ENCODE measurements at places on chromosomes 4 and X.

GRCh38 chr4:180398564-180398963, 1844.6 kb upstream of the TENM3 start:
- no peak for DNase-seq

GRCh38 chr4:154044742-154045485, 256.0 kb upstream of the SFRP2 start:
- no peak for DNase-seq

DNA sequence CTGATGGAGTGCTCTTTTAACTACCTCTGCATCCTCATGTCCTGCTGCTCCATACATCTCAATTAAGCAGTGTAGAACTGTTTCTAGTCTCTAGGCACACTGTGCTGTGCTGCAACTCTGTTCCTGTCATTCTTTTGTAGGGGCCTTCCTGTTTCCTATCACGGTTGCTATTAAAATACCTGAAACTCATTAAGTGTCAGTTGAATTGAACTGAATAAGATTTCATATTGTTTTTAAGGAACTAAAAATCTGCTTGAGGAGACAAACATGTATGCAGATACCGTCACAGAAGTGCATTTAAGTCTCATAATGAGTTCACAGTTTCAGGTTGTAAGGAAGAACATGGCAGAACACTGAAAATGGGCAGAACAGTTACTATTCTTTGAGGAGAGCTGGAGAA, 170.1 kb downstream of the LARP7 start:
- DNase-seq = no peak

DNA sequence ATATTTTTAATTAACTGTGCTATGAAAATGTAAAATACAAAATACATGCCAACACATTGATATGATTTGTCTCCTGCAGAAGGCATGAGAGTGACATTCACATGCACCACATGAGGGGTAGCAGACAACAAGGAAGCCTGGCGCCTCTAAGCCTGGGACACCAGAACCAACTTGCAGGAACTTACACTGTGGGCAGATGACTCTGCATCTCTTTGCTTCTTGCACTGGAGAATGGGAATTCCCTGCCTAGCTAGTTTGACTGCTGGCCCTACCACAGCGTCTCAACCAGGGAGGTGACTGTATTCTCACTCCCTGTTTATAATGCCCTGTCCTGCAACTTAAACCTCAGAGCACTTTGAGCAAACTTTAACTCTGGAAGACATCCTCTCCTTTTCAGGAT, 40.5 kb downstream of the PAGE2 start:
- no peak for DNase-seq

DNA sequence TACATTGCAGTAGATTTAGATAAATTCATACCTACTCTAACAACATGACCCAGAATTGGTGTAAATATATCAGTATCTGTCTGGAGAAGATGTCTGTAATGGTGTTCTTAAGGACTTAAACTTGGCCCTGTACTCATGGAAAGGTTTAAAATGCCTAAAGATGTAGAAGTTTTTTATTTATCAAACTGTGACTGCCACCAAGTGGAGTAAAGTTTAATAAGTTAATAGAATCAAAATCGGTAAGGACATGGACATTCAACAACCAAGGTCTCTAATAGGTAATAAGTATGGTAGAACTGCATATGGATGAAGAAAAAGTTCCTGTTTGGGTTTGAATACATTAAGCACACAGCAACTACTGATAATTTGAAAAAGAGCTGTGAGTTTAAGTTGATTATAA, 474.0 kb upstream of the NDST3 start:
- DNase-seq = no peak

- DNase-seq = no peak
Observed at GRCh38 chrX:356385-357034, 30.2 kb downstream of the PPP2R3B start.

DNA sequence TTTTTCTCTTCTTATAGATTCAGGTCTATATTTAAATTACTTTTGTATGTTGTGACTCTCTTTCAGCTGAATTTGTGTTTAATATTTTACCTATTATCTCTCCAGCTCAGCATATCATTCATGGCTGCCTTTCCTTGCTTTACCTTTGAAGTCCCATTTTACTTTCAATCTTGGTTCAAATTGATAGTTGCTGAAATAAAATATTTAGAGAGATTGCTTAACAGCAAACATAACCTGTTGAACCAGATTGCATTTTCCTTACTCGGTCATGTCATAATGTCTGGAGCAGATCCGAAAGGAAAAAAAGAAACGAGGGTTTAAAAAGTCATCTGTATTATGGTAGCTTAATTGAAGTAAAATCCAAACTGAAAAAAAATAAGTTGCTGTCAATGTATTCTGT, 94.1 kb downstream of the IL1RAPL2 start:
- DNase-seq = no peak

DNA sequence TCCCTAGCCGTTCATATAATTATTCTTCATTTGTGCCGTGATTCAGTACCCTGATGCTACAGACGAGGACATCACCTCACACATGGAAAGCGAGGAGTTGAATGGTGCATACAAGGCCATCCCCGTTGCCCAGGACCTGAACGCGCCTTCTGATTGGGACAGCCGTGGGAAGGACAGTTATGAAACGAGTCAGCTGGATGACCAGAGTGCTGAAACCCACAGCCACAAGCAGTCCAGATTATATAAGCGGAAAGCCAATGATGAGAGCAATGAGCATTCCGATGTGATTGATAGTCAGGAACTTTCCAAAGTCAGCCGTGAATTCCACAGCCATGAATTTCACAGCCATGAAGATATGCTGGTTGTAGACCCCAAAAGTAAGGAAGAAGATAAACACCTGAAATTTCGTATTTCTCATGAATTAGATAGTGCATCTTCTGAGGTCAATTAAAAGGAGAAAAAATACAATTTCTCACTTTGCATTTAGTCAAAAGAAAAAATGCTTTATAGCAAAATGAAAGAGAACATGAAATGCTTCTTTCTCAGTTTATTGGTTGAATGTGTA, 7.0 kb downstream of the SPP1 start:
- no peak for DNase-seq

DNA sequence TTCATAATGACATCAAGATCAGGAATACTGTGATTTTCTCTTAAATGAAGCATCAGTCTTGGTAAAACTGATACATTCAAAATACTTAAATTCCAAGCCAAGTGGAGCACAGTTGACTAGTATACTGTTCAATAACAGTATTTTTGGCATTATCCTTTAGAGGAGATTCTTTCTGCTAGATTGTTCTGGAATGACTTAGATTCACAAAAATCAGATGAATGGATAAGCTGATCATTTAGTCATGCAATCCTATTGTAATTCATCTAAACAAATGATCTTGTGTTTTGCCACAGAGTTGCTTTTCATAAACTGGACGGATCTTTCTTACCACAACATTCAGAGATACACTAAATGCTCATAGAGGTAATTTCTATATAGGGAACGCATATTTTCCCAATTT, 232.0 kb downstream of the CXXC4 start:
- DNase-seq = no peak

DNA sequence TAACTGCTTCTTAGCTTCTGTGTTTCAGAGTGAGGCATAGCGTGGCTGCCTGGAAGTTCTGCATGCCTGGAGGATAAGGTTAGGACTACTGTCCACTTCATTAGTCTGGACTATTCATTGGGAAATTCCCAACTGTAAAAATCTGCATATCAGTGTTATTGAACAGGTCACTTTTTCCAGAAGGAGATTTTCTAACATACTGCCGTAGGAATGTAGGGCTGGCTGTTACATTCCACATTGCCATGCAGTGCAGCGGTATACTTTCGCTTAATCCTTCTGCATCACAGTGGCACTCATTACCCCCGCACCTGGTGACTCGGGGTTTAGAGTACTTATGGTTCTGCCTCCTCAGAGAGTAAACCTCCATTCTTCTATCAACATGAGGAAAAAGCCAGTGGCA, 104.6 kb downstream of the NPFFR2 start:
- no peak for DNase-seq

GRCh38 chr4:185456131-185456530, 15.4 kb downstream of the CCDC110 start:
- DNase-seq = no peak

GRCh38 chr4:139745111-139745639, 79.6 kb downstream of the MGST2 start:
- no peak for DNase-seq

GRCh38 chr4:176259330-176260090, 9.5 kb downstream of the ASB5 start:
- DNase-seq = no peak

DNA sequence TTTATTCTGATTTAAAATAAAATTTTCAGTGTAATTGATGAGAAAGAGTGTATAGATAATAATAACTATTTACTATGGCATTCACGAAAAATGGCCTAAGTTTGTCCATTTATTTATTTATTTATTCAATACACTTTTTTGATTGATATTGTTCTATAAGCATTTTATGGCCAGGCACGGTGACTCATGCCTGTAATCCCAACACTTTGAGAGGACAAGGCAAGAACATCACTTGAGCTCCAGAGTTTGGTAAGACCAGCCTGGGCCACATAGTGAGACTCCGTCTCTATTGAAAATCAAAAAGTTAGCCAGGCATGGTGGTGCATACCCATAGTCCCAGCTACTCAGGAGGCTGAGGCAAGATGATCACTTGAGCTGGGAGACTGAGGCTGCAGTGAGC, 25.7 kb downstream of the GASK1B start:
- no peak for DNase-seq

DNA sequence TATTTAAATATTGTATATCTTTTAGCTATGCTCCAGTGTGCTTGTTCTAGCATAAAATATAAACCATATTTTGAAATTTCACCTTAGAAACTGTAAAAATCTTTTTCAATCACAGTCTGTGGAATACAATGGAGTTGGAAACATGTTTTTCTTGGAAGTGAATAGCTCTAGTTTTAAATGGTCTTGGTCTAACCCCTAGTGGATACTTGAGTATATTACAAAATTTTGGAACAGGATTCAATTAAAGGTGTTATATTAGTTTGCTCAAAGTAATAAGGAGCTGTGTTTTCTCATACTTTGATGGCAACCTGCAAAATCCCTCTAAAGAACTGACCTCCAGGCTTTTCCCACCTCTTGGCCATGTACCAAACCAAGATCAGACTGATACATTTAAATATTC, 48.2 kb downstream of the STK26 start:
- no peak for DNase-seq

GRCh38 chrX:12892716-12893115, 13.7 kb upstream of the TLR8 start:
- DNase-seq = no peak

DNA sequence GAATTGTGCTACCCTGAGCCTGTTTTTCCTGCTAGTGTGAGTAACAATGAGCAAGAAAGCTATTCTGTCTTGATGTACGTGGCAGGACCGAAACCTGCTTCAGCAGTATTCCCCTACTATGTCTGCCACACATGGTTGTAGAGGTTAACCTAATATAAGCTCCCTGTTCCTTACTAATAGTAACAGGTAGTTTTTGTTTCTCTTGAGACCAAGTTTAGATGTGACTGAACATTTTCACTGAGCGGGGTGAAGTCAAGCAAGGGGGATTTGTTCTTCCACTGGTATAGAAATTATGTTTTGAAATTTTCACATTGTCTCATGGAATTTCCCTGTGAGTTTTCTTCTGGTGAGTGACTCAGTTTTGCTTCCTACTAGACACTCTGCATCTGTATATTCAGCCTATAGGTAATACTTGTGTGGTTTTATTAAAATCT, 37.3 kb downstream of the RRAGB start:
- no peak for DNase-seq

GRCh38 chrX:24692305-24692704, 1.4 kb upstream of the POLA1 start:
- DNase-seq = no peak

DNA sequence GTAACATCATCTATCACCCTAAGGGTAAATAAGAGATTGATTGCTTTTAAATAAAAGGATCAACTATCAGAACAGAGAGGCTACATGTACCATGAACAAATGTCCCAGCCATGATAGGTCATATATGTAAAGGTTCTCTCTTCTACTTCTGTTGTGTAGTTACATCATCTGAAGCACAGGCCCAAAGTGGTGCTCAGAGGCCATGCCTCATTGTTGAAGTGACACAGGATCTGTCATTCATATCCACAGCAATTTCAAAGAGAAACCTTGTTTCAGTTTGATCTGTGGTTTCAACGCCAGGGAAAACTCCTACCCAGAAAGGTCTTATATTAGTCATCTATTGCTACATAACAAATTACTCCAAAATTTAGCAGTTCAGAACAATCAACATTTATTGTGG, 269.2 kb upstream of the MAOA start:
- no peak for DNase-seq

GRCh38 chrX:76657499-76657898, 230.0 kb downstream of the MAGEE1 start:
- no peak for DNase-seq

DNA sequence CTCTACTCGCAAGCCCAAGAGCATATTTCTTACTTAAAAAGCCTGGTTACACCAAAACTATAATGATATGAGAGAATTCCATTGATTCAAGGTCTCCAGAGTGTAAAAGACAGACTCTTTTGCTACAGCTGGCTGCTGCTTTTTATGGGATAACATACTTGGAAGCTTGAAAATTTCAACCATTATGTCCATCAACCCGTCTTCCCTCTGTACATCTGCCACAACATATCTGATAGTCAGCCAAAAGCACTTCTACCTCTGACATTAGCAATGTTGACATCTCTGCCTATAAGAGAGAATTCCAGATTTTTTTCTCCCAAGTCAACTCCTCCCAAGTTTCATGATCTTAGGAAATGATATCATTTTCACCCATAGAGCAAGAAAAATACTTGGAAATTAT, 54.4 kb upstream of the IQCM start:
- DNase-seq = no peak

DNA sequence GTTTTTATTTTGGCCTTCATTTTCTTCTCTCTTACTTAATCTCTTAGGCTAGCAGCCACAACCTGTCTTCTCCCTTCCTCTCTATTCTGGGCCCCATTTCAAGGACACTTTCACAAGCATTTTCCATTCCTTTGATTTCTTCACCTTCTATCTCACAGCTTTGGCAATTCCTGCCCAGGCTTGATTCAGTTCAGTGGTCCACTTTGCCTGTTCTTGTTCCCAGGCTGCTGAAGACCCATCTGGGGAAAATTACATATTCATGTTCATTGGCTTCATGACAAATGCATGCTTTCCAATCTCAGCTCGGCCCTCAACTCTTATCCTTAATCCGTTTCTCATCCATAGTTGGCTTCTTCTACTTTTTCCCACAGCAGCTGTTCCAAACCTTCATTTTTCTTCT, 38.7 kb upstream of the LPAR4 start:
- no peak for DNase-seq

DNA sequence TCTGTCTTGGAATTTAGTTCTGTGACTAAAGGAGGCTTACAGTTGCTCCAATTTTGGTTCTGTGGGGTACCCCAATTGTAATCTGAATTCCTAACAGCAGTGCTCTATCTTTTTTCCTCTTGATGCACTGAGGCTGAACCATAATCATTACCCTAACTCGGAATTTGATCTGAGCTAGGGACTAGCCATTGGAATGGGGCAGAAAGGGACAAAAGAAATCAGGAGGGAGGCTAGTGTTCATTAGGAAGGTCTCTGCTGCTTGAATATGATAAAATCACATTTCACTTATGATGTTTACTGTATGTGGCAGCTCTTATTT, 2.7 kb downstream of the KLF3 start:
- DNase-seq = no peak

All from esophagus squamous epithelium (tissue), 5 donors.